ENCODE measurements at places on chromosomes 12 and 14.

DNA sequence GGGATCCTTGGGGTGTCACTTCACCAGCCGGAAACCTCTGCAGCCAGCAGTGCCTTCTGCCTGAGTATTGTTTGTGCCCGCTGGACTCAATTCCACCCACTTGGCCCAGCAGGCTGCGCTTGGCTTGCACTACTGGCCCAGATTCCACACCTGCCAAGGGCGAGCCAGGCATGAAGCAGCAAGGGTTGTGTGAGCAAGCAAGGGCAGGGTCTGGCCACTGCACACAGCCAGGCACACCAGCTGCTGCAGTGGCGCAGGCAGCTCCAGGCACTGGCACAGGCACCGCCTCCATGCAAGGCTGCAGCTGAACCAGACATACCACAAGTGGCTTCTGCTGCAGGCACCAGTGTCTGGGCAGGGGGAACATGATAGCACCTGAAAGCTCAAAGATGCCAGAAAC, 99.5 kb downstream of the NUAK1 start:
- DNase-seq, result no peak

DNA sequence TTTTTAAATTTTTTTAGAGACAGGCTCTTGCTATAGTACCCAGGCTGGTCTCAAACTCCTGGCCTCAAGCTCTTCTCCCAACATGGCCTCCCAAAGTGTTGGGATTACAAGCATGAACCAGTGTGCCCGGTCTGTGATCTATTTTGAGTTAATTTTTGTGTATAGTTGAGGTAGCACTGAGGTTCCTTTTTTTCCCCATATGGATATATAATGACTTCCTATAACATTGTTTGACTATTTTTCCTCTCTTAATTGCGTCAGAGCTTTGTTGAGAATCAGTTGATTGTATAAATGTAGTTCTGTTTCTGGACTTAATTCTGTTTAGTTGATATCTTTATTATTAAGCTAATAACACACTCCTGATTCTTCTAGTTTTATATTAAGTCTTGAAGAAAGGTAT, 8.6 kb upstream of the M6PR start:
- no peak for DNase-seq

DNA sequence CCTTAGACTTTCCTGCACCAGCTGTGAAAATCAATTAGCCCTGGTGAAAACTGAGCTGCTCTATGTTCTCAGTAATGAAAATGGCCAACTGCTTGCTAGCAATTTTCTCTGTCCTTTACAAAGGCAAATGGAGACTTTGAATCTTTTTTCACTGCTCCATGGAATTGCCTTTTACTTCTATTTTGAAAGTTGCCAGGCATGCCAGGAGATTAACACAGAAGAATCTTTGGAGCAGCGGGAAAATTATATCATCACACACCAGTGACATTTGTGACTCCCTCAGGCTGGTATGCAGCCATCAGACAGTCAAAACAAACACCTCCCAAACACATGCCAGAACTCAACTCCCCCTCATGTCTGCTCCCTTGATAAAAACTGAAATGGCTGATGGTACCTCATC, 872.0 kb upstream of the FLRT2 start:
- no peak for DNase-seq

DNA sequence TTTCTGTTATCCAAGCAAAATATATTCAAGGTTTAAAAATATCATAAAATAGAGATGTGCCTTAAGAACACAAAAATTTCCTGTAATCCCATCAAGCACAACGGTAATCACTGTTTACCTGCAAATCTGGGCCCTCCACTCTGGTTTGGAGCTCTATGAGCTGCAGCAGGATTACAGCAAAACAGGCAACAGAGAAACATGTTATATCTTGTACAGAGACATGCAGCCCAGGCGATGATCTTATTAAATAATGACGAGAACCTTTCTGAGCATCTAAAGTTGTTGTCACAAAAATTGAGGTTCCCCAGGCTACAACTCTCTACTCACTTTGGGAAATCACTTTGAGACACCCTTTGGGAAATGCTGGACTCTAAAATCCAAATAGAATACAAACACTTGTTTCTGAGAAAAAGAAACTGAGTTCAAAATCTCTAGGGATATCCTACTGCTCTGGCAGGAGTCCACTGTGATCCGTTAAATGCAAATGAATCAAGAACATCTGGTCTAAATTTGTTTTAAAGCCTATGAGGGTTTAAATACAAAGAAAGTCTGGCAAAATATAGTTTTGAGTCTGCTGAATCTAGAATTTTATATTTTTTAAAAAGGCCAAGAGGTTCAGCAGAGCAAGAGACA, 36.3 kb downstream of the STON2 start:
- no peak for DNase-seq

GRCh38 chr12:15050659-15051058, 77.8 kb downstream of the PDE6H start:
- DNase-seq, result no peak

DNA sequence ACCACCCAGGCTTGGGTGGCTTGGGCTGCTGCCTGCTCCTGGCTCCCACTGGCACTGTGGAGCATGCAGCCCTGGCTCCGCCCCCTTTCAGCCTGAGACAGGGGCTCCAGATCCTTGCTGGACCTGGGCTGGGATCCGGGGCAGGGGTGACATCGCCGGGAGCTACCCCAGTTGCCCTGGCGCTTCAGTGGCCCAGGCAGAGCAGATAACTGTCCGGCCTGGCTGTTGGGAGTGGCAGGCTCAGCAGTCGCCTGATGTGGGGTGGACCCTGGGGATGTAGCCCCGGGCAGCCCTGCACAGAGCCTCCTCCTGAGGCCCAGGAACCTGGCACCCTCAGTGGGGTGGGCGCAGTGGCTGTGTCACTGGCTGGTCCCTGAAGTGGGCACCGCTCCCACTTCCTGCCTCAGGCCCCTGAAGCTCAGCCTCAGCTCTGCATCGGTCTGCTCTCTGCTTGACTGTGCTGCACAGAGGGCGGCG, 57.9 kb downstream of the FUT8 start:
- no peak for DNase-seq

DNA sequence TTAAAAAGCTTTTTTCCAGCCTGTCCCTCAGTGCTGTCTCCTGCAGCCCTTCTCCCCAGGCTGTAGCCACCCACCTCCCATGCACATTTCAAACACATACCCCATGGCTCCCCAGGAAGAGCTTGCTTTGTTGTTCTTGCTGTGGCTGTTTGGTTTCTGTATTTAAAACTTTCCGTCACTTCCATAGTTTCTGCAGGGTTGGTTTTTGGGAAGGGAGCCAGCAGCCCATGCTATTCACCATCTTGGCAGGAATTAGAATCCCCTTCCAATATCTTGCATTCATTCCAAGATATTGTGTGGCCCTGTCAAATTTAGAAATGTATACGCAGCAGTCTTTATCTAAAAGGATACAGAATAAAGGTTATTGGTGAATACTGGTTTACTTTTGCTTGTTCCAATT, 29.6 kb downstream of the CFAP251 start:
- no peak for DNase-seq

DNA sequence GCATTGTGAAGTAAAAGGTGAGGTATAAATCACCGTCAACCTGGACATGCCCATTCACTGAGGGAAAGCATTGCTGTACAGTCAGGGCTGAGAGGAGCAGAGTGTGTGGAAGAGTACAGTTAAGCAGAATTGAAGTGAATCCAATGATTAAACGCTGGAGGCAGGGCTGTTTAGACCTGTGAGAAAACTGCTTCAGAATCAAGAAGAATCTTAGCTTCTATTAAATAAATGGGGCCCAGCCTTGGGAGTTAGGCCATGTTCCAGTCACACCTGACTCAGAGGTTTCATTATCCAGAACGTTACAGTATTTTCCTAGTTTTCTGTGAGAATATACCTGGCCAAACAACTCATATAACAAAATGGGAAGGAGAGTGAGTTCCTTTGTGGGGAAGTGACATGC, 86.9 kb downstream of the ATP23 start:
- DNase-seq, result no peak

DNA sequence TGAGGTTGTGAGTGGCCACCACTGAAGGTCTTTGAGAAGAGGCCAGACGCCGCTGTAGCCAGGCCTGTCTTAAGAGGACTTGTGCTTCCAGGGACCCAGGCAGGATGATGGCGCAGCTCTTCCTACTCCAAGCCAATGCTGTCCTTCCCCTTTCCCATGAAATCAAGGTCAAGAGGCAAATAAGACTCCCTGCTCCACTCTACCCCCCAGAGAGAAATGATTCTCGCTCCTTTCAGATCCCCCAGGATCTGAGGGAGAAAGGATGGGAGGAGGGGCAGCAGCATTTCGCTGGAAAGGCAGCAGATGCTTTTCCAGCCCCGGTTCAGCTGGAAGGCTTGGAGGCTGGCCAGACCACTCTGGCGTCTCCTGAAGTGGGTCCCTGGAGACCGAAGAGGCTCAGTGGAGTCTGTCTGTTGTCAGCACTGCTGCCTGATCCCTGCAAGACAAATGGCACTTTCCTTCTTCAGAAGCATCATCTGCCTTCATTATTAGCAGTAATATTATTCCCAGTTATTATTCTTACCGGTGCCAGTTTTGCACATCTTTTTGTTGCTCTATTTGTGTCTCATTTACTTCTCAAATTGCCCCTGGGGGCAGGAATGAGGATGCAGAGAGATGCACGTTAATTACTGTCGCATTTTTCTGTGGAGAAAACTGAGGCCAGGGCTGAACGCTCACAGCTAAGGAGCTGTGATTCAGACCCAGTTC, 51.4 kb downstream of the C14orf132 start:
- DNase-seq, result no peak

- no peak for DNase-seq
These were observed 23.3 kb downstream of the MDM2 start for GRCh38 chr12:68831272-68831671.

DNA sequence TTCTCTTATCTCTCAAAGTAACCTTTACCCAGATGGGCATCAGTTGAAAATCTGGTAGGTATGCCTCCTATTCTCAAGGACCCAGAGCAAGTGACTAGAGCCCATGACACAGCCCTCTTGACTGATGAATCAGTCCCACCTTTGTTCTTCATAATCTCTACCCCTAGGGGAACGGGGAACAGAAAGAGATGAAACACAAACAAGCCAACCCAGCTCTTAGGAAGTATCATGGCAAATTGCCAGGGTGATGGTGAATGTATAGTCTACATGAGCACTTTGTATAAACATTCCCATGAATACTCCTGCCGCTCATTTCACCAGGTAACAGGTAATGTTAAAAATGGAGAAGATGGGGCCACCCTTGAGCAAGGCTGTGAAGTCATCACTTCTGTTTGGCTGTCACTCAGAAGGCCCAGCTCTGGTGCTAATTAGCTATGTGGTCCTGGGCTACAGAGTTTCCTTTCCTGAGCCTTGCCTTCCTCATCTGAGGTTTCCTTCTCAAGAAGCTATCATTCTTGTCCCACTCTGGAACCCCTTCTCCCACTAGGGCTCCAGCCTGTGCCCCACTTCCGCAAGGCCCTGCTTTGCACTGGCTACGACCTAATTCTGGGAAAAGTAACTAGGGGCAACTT, 161.7 kb downstream of the ANO2 start:
- no peak for DNase-seq

DNA sequence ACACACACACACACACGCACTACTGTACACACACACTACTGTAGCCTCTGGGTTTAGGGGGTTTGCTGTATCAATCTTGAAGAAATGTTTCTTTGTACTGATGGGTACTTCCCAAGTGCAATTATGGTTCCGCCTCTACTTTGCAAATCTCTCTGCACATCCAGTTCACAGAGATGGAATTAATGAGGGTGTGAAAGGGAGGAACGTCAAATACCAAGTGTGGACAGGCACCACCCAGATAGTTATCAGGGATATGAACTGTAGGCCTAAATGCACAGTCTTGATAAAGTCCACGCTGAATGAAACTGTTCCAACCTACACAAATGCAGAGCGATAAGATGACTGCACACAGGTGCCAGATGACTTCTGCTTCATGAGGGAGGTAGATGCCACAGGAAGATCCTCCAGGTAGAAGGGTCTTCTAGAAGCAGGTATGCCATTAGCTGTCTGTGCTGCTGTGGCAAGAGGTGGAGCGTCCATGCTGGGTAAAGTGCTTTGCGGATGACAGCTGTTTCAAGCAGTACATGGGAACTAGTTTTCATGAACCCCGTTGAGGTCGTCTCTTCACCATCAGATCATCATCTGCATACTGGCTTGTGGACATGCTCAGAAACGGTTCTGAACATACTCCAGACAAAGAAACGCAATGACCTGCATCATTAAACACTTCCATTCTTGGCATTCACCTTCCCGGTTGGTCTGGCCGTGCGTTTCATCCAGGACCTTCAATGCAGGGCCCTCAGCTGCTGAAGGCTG, 314.3 kb upstream of the RTL1 start:
- no peak for DNase-seq

DNA sequence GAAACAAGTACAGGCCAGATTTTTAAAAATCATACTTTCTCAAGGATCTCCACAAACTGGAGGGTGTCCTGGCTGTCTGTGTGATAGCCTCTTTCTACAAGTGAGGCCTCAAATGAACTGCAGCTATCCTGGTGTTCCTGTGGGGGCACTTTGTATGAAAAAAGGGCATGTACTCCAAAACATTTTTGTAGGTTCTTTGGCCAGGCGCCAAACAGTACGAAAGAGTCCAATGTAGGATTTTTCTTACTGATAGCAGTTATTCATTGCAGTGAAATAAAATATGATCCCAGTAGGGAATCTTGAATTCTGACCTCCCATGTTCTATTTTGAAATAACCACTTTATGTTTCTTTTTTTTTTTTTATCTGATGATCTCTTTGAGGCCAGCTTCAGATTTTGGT, 381.7 kb downstream of the PAWR start:
- no peak for DNase-seq

DNA sequence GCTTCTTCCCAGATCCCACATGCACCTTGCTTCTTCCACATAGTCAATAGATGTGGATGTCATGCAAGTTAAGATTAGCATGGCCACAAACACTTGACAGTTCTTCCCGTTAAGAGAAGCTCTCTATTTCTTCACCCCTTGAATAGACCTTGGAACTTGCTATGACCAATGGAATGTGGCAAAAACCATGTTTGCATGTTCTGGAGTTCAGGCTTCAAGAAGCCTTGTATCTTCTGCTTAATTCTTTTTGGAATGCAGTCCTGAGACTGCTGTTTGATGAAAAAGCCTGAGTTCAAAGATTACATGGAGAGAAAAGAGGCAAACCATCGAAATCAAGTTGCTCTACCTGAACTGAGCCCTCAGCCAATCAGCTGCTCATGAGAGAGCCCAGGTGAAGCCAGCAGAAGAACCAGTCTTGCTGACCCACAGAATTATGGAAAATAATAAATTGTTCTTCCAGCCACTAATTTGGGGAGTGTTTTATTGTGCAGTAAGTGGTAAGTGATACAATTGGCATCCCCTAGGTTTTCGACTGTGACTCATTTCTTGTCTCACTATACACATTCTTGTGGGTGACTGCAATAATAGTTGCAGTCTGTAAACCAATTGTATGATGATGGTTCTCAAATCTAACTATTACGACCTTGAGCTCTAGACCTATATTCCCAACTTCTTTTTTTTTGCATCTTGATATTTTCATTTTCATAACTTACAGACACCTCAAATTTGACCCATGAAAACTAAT, 12.6 kb downstream of the RASSF9 start:
- no peak for DNase-seq

Data from activated CD8-positive, alpha-beta memory T cell treated with anti-CD3 and anti-CD28 coated beads for 4 hours (primary cell).